ENCODE measurements at places on chromosomes 7 and 10.

GRCh38 chr10:87722716-87723115 lies 63.0 kb downstream of the PAPSS2 start:
- no peak for DNase-seq

GRCh38 chr10:74589226-74589673 lies 237.2 kb upstream of the KAT6B start:
- DNase-seq, result peak; percentile 86

DNA sequence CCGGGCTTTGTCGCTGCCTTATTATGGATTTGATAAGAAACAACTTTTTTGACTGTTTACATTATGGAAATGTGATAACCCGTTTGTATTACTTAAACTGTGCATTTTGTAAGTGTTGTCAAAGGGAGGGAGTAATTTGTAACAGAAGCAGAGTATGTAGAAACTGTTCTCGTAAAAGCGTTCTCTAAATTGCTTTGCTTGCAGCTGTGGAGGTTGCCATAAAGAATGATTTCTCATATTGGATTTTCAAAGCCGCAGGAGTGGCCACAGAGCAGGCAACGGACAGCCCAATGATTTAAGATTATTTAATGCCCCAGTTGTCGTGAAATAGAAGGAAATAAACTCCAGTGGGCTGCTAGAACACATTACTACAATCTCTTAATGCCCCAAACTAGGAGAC lies 114.0 kb upstream of the INSYN2A start:
- no peak for DNase-seq

DNA sequence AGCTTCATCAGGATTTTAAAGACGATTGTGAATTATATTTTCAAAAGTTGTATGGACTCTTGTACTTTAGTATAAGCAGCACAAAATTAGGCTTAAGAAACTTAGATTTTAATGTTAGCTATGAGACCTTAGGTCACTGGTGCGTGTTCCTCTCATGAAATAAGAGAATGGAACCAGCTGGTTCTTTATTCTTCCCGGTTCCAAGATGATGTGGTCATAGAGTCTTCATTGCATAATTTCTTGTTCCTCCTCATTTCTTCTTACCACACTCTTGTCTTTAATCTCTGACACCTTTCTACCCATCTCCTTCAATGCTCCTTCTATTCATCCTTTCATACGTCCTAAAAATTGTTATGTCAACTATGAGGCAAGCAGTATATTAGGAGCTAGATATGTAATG lies 437.2 kb downstream of the AUTS2 start:
- no peak for DNase-seq

DNA sequence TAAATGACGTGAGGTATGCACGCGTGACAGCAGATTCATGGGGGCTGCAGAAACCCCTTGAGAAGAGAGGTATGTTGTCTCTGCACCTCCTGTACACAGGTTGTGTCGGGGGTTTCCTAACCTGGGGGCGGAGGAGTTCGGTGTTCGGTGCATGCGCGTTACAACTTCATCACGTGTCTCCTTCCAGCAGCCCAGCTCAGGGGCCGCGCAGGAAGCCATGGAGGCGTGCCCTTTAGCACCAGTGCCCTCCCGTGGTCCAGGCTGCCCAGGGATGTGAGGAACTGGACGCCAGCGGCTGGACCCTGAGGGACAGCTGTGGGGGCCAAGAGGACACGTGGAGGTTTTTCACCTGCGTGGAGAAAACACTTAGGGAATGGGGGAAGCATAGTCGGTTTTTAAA lies 186.4 kb downstream of the EBF3 start:
- DNase-seq, result peak; percentile 62

- DNase-seq, result no peak
Measured at GRCh38 chr7:111159426-111159825, 68.5 kb downstream of the LRRN3 start.

GRCh38 chr10:78898341-78899097 lies 170.2 kb upstream of the ZMIZ1 start:
- no peak for DNase-seq

- no peak for DNase-seq
Measured at GRCh38 chr7:73435471-73436009, 2.0 kb downstream of the FZD9 start.

GRCh38 chr10:59397961-59398360 lies 35.6 kb upstream of the FAM13C start:
- no peak for DNase-seq

GRCh38 chr7:127251465-127252376 lies 1.0 kb downstream of the GRM8 start:
- no peak for DNase-seq

DNA sequence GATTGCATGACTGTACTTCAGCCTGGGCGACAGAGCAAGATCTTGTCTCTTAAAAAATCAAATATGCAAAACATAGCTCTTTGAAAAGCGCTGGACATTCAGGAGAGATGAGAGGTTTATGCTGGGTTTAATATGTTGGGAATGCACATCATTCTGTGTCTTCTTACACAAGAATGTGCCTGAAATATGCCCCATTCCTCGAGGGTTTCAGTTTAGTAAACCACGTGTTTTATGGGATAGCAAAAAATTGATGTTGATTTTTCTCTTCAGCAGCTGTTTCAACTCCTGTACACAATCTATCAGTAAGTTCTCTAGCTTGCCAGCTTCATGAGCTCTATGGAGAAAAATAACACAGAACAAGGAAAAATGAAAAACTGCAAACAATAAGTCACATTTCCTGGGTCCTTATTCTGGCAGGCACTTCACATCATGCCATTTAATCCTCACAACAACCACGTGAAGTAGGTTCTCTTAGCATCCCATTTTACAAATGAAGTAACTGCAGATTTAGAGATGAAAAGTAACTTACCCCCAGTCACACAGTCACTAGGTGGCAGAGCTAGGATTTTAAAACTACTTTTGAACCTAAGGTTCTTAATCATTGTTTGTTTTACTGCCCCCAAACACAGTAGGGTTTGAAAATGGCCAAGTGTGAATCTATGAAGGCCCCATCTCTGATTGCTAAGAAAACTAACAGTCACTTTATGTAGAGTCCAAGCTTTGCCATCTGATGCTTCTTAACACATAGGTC lies 423.6 kb downstream of the PHTF2 start:
- DNase-seq, result no peak

DNA sequence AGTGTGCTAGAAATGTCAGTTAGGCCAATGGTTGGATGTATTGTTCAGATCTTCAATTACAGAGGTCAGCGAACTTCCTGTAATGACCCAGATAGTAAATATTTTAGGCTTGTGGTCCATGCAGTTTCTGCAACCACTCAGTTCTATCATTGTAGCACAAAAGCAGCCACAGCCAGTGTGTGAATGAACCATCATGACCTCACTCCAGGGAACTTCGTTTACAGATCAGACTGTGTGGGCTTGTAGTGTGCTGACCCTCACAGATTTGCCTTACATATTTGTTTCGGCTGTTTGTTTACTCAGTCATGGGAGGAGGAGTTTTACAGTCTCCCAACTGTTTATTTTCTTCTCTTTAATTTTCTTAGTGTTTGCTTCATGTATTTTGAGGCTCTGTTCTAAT lies 55.4 kb downstream of the LANCL2 start:
- DNase-seq, result no peak

GRCh38 chr7:333393-333764 lies 43.4 kb downstream of the FOXL3 start:
- peak; percentile 67 for DNase-seq

- no peak for DNase-seq
Measured at GRCh38 chr7:102396710-102397019, 502 bp downstream of the PRKRIP1 start.

- DNase-seq, result no peak
Measured at GRCh38 chr10:72690071-72690755, 1.7 kb upstream of the MCU start.

GRCh38 chr10:75505840-75506506 lies 74.5 kb downstream of the LRMDA start:
- DNase-seq, result no peak

- peak; percentile 91 for DNase-seq
Measured at GRCh38 chr7:150368884-150369747, 494 bp downstream of the REPIN1 start.

- DNase-seq, result no peak
Measured at GRCh38 chr7:40697653-40698052, 562.8 kb downstream of the SUGCT start.

DNA sequence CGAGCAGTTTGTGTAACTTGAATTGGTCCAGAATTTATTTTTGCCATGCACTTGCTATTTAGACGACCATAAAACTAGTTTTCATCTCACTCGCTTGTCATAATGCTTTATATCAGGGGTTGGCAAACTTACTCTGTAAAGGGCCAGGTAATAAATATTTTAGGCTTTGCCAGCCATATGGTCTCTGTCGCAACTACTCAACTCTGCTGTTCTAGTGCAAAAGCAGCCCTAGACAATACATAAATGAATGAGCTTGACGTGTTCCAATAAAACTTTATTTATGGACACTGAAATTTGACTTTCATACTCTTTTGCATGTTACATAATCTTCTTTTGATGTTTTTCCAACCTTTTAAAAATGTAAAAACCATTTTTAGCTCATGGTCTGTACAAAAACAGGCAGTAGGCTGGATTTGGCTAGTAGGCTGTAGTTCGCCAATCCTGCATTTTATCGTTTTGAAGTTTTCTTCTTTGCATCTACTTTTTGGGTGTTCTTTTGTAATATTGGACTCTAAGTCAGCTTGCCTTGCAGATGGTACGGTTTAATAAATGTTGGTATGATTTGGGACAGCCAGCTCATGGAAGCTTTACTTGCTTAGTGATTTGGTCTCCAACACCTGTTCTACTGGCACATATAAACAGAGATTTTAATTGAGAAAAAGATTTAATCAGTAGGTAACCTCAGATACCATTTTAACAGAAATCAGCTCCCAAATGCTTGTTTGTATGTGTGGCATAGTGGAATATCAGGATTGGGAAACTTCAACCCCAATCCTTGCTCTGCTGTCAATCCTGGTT lies 25.6 kb downstream of the SND1 start:
- DNase-seq, result no peak

- no peak for DNase-seq
Measured at GRCh38 chr10:111273635-111274034, 196.8 kb downstream of the ADRA2A start.

- no peak for DNase-seq
Measured at GRCh38 chr10:123648595-123648994, 17.6 kb upstream of the GPR26 start.

DNA sequence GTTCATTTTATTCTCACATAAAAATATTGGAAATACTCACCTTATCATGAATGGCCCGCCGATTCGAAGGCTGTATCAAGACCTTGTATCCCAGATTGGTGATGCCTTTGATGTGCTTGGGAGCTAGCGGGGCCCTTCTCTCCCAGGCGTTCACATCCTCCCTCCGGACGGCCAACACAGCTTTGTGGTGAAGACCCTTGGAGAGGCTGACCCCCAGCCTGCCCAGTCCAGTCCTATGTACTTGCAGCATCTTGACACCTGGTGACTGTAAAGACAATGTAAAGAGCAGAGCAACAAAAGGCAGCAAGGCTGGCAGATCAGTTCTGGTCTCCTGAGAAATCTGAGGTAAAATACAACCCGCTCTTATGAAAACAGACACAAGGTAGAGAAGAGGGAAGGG lies 10.6 kb downstream of the AASS start:
- no peak for DNase-seq

DNA sequence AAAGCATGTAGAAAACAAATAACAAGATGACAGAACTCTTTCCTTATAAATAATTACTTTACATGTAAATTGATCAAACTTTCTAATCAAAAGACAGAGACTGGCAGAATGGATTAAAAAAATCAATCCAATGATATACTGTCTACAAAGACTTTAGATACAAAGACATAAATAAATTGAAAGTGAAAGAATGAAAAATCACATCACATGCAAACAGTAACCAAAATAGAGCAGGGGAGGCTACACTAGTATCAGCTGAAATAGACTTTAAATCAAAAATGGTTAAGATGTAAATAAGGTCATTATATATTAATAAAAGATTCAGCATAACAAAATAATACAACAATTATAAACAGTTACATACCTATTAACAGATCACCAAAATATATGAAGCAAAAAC lies 97.3 kb downstream of the SNX13 start:
- no peak for DNase-seq

DNA sequence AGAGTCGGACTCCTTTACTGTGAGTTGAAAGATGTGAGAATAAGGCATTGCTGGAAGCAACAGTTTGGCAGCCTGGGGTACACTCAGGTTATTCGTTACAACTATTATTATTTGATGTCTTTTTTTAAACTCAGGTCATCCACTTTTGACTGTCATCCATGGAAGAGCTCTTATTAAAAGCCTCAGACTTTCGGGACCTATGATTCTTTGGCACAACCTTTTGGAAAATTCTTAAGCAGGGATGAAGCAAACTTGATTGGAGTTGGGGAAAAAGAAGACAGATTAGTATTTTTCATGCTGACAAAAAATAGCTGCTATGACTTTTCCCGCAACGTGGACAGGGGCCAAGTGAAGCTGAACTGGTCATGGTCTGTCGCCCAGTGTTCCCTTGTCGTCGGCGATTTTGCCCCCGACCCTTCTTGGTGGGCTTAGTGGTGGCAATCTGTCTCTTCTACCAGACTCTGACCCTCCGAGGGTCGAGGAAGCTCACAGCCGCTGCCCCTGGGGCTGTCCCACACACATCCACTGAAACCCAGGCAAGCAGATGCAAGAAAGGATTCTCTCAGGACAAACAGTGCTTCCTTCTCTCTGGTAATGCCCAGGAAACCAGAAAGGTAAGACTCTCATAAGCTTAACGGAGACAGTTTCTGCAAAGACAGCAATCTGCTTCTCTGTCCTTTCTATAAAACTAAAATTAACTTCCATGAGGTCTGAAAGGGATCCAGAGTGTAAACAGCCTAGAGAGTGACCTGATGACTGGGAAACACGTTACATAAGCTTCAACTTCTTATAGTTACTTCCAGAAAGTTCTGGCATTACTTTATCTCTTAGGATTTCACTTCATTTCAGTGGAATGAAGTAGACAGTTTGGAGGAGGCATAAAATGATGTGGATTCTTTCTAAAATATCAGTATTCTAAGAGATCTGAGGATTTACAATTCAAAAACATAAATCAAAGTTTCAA lies 1.0 kb downstream of the CPED1 start:
- DNase-seq, result peak; percentile 60

DNA sequence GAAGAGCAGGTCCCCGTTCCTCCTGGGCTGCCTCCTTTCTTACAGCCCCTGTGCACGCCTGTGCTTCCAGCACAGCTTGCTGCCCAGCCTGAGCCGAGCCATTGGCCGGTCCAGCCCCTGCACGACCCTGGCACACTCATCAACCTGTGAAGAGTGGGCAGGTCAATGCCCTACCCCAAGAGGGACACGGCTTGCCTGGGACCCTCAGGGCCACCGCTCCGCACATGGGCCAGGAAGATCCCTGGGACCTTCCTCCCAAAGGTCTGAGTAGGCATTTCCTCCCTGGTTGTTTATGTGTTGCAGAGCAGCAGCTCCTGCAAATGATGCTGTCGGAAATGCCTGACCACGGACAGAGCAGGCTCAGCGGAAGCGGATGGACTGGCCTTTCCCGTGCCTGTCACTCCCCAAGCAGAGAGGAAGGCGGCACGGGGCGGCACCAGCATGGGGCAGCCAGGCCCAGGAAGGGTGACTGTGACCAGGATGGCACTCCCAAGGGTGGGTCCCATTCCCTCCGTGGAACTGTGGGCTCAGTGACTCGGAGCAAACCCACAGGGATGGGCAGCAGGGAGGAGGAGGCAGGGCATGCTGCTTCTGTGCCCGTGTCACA lies 252.5 kb downstream of the TNS3 start:
- DNase-seq, result no peak

- no peak for DNase-seq
Measured at GRCh38 chr10:128277267-128277840, 151.1 kb upstream of the MKI67 start.

Data from aorta (tissue), 5 donors.